NCI-H1417 treated with DMSO at 0.1 percent for 48 hours (cell line): ENCODE measurements at places on chromosomes 6 and 20.

DNA sequence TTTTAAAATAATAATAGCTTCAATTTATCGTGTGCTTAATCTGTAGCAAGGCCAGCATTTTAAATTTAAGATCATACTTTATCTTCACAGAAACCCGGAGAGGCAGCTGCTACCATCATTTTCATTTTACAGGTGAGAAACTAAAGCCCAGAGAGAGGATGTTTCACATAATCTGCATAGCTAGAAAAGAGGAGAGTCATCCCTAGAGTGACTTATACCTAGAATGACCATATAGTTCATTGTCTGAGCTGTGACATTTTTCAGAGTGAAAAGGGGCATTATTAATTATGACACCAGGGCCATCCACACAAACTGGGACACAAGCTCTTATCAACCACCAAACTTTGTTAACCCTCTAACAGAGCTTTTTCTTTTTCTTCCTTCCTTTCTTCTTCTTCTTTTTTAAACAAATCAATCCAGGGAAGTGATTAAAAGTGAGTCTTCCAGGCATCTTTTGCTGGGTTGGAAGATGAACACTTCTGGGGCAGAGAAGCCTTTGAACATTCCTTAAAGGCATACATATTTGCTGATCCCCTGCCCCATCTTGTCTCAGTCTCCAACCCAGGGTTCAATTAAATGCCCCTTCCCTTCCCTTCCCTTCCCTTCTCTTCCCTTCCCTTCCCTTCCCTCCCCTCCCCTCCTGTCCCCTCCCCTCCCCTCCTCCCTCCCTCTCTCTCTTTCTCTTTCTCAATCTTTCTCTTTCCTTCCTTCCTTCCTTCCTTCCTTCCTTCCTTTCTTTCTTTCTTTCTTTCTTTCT is 272.5 kb upstream of the JAG1 start:
- no peak for DNase-seq

GRCh38 chr6:90003941-90004340 is 109.7 kb downstream of the GJA10 start:
- DNase-seq, result no peak

DNA sequence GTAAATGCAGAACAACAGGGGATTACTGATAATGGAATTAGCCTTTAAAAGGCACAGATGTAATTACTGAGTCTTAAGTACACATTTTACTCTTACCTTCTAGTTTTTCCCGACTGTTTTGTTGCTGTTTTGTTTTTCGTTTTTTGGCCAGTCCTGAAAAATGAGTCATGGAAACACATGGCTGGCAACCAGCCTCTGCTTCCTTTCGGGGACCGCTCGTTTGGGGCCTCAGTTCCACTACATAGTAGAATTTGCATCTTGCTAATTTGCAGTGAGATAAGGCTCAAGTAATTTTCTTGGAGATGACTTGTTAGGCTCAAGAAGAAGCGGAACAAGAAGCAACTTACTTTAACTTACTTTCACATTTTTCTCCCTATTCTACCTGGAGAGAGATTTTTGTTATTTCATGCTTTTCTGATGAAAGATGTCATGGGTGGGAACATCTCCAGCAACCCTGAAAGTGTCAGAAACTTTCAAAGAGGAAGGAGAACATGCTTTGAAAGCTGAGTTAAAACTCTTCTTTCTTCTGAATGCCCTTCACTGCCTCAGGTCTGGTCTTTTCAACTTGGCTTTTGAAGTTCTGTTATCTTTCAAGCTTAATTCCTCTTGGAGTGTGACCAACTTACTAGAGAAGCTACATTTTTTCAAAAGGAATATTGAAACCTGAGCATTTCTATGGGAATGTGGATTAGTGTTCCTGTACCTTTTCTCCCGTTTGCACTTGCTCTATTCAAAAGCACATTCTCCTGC is 71.5 kb upstream of the HDAC2 start:
- DNase-seq, result no peak

DNA sequence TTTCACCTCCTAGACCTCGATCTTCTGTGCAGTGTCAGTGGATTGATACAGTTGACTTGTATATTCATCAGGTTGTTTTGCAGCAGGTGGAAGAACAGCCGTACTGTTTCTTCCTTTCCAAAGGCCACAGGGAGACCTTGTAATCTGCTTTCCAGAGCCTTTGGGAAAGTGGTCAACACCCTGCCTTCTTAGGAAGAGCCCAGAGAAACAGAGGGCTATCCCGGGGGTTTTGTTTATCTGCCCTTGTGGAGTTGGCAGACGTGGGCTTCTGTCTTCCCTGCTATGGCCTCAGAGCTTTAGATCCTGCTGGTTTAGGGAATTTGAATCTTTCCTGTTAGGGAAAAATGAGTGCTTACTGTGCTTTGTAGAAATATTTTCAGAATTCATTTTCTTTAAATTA is 19.6 kb downstream of the STX16 start:
- DNase-seq, result no peak

GRCh38 chr6:111565326-111566221 is 40.1 kb downstream of the TRAF3IP2 start:
- no peak for DNase-seq
